ENCODE measurements at places on chromosomes 6 and 20.

- peaks cover 57% of the 10 kb centered on the region for H3K4me1 ChIP-seq
- H3K27me3 ChIP-seq = no peaks in the 10 kb centered on the region
- peak overlapping the region; percentile 90 for H3K27ac ChIP-seq
- DNase-seq = peak; percentile 90
- H3K36me3 ChIP-seq = peaks cover 11% of the 10 kb centered on the region
- peak overlapping the region; percentile 80 for H3K4me3 ChIP-seq
Observed at GRCh38 chr6:139372326-139373153, 1.9 kb downstream of the CITED2 start.

- peak within 1 kb of the TSS; percentile 98 for H3K27ac ChIP-seq
- no peaks in the 10 kb centered on the region for H3K27me3 ChIP-seq
- peak within 1 kb of the TSS; percentile 89 for H3K4me3 ChIP-seq
- H3K36me3 ChIP-seq = no peaks in the 10 kb centered on the region
Observed at GRCh38 chr6:19836799-19837510, at the start of gene ID4. ID4 (plus strand) TSS chr6:19837370; CDS start chr6:19837755, 385 bp downstream.

DNA sequence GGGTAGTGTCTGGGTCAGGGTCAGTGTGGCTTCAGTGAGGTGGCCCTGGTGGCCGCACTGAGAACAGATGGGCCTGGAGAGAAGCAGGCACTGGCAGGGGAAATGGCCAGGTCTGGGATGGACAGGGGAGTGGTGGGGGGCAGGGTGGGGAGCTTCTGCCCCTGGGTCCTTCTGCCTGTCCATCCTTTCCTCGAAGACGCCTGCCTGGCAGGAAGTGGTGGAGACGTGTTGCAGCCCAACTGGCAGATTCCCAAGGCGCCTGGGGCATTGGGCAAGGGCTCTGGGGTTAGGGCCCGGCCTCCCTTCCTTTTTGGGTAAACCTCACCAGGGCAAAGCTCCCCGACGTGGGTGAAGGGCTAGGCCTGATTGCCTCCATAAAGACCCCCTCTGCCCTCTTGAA lies 10.4 kb downstream of the SRC start:
- H3K4me3 ChIP-seq = no peak overlapping the region
- peaks cover 66% of the 10 kb centered on the region for H3K4me1 ChIP-seq
- H3K27me3 ChIP-seq = no peaks in the 10 kb centered on the region
- peak overlapping the region; percentile 55 for H3K27ac ChIP-seq
- no peak for DNase-seq

DNA sequence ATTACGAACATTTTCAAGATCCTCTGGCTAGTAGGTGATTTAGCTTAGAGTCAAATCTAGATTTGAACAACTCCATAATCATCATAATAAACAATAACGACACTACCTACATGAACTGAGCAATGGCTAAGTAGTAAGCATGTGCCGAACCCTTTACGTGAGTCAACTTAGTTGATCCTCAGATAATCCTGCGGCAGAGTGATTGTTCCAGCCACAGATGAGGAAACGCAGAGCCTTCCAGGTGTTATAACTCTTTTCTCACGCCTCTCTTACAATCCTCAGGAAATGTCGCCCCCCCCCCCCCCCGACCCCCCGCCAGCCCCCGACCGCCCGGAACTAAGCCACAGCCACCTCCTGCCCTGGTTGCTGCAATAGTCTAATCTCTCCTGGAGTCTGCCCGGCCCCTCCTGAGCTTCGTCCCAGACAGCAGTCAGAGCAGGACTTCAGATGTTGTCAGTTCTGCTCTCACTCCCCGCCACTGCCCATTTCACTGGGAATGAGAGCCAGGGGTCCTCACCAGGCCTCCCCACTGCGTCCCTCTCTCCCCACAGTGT lies 141.5 kb upstream of the AGPAT4 start:
- H3K36me3 ChIP-seq = no peaks in the 10 kb centered on the region
- peaks cover 13% of the 10 kb centered on the region for H3K4me1 ChIP-seq
- H3K27me3 ChIP-seq = no peaks in the 10 kb centered on the region
- H3K4me3 ChIP-seq = no peak overlapping the region
- DNase-seq = no peak

- H3K27me3 ChIP-seq = no peaks in the 10 kb centered on the region
- H3K27ac ChIP-seq = no peak overlapping the region
- DNase-seq = peak; percentile 64
- no peak overlapping the region for H3K4me3 ChIP-seq
Observed at GRCh38 chr6:11814106-11814505, 35.5 kb upstream of the ADTRP start.

GRCh38 chr20:23003881-23004460 lies 31.1 kb upstream of the SSTR4 start:
- no peaks in the 10 kb centered on the region for H3K27me3 ChIP-seq
- no peaks in the 10 kb centered on the region for H3K36me3 ChIP-seq
- no peak overlapping the region for H3K27ac ChIP-seq
- no peak for DNase-seq
- H3K4me3 ChIP-seq = no peak overlapping the region
- no peaks in the 10 kb centered on the region for H3K4me1 ChIP-seq

GRCh38 chr6:149752600-149753373 lies 3.2 kb downstream of the PCMT1 start:
- H3K4me1 ChIP-seq = peaks cover 14% of the 10 kb centered on the region
- no peak for DNase-seq
- no peak overlapping the region for H3K27ac ChIP-seq
- H3K27me3 ChIP-seq = no peaks in the 10 kb centered on the region
- H3K36me3 ChIP-seq = no peaks in the 10 kb centered on the region

GRCh38 chr6:139485742-139486475 lies 111.5 kb upstream of the CITED2 start:
- DNase-seq = no peak
- H3K27ac ChIP-seq = peak overlapping the region; percentile 19
- H3K4me1 ChIP-seq = peaks cover 15% of the 10 kb centered on the region

GRCh38 chr6:122548820-122549219 lies 61.4 kb upstream of the PKIB start:
- no peak overlapping the region for H3K4me3 ChIP-seq
- no peaks in the 10 kb centered on the region for H3K4me1 ChIP-seq
- DNase-seq = no peak
- no peaks in the 10 kb centered on the region for H3K27me3 ChIP-seq
- H3K36me3 ChIP-seq = no peaks in the 10 kb centered on the region
- H3K27ac ChIP-seq = no peak overlapping the region

- no peak overlapping the region for H3K27ac ChIP-seq
- peaks cover under 1% of the 10 kb centered on the region for H3K4me1 ChIP-seq
- H3K36me3 ChIP-seq = no peaks in the 10 kb centered on the region
Observed at GRCh38 chr6:126335210-126335609, 4.7 kb upstream of the CENPW start.

- no peaks in the 10 kb centered on the region for H3K4me1 ChIP-seq
- H3K36me3 ChIP-seq = no peaks in the 10 kb centered on the region
- DNase-seq = no peak
- H3K27ac ChIP-seq = no peak overlapping the region
- H3K4me3 ChIP-seq = no peak overlapping the region
Observed at GRCh38 chr6:5175635-5176034, 85.1 kb downstream of the LYRM4 start.

- H3K27me3 ChIP-seq = no peaks in the 10 kb centered on the region
- DNase-seq = no peak
- H3K27ac ChIP-seq = peak overlapping the region; percentile 91
- peaks cover 49% of the 10 kb centered on the region for H3K4me1 ChIP-seq
- H3K36me3 ChIP-seq = peaks cover 34% of the 10 kb centered on the region
- peak overlapping the region; percentile 100 for H3K4me3 ChIP-seq
Observed at GRCh38 chr20:62804021-62804626, 511 bp upstream of the OGFR start.

GRCh38 chr20:16613954-16614353 lies 40.7 kb upstream of the KIF16B start:
- H3K36me3 ChIP-seq = no peaks in the 10 kb centered on the region
- no peak overlapping the region for H3K27ac ChIP-seq
- H3K4me3 ChIP-seq = no peak overlapping the region
- no peaks in the 10 kb centered on the region for H3K27me3 ChIP-seq
- DNase-seq = no peak

- H3K36me3 ChIP-seq = no peaks in the 10 kb centered on the region
- no peaks in the 10 kb centered on the region for H3K4me1 ChIP-seq
- no peak for DNase-seq
Observed at GRCh38 chr6:114312931-114313330, 29.9 kb downstream of the HS3ST5 start.

GRCh38 chr6:7675353-7675945 lies 50.5 kb upstream of the BMP6 start:
- no peak overlapping the region for H3K4me3 ChIP-seq
- no peak overlapping the region for H3K27ac ChIP-seq
- H3K4me1 ChIP-seq = peaks cover 9% of the 10 kb centered on the region
- H3K27me3 ChIP-seq = peaks cover 37% of the 10 kb centered on the region

DNA sequence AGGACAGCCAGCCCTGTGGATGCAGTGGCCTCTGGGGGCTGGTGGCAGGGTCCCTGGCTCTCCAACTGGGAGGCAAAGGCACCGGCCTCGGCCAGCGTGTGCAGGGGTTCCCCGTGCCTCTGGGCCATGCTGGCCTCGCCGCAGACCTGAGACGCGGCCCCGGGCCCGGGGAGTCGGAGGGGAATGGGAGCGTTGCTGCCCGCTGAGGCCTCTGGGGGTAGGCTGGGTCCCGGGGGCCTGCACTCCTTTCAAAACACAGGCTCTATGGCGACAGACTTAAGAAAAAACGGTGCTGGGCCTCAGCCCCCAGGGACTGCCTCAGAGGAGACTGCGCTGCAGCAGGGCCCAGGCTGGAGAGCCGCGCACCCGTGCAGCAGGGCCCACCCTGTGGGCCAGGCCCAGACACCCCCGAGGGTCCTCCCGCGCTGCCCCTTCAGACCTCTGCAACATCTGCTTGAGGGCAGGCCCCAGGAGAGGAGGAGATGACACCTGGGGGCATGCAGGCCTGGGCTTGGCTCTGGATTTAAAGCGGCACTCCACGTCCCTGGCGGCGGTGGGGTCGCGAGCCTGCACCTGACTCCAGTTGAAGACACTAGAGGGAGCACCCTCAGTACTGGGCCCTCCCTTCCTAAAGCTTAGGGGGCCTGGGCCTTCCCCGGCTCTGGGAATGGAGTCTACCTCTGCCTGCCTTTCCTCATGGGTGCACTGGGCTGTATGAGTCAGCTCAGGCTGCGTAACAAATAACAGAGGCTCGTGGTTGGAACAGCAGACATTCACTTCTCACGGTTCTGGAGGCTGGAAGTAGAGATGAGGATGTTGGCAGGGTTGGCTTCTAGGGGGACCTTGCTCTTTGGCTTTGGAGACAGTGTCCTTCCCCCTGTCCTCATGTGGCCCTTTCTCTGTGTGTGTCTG lies 117.4 kb upstream of the RPS6KA2 start:
- peaks cover 17% of the 10 kb centered on the region for H3K4me1 ChIP-seq
- H3K27me3 ChIP-seq = no peaks in the 10 kb centered on the region
- H3K4me3 ChIP-seq = no peak overlapping the region
- DNase-seq = no peak

DNA sequence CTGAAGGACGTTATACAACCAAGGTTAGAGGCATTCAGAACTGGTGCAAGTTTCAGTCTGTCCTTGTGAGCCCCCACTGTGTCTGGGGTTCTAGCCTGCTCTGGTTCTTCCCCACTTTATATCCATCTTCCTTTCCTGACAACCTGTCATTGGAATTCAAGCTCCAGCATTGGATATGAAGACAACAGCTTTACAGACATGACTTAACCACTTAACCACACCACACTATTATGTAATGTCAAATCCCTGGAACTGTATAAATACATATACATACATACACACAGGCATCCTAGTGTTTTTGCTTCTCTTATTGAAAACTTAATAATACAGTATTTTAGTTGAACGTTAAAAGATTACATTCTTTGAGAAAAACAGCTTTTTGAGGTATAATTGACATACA lies 217.9 kb upstream of the SGK1 start:
- peaks cover 18% of the 10 kb centered on the region for H3K4me1 ChIP-seq
- H3K27me3 ChIP-seq = no peaks in the 10 kb centered on the region
- no peak overlapping the region for H3K27ac ChIP-seq
- no peak for DNase-seq
- no peak overlapping the region for H3K4me3 ChIP-seq
- no peaks in the 10 kb centered on the region for H3K36me3 ChIP-seq

DNA sequence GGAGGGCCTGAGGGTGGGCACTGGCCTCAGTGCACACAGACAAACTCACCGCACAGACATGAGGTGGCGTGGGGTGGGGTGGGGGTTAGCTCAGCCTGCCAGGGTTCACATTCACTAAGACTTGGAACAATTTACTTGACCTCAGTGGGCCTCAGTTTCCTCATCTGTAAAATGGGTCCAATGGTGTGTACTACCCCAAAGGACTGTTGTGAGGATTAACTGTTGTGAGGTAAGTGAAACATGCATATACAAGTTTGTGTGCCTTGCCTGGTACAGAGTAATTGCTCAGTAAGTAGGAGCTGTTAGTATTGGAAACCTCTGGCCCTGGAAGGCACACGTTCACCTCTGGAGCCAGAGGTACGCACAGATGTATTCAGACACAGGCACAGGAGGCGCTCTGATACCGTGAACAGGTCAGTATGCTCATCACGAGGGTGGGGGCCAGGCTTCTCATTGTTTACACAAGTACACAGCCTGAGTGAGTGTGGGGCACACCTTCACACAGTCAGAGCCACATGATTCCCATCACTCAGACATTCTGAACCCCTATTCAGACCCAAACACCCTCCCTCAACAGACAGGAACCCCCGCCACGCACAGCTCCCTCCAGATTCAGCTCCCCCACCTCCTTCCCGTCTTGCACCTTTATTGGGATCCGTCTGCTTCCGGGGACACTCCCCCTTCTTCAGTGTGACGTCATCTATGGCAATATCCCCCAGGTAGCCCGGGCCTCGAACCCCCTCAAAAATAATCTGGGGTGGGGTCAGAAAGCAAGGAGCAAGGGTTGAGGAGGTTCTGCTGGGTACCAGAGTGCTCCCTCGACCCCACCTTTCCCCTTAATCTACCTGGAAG lies 59.9 kb downstream of the MDGA1 start:
- no peaks in the 10 kb centered on the region for H3K27me3 ChIP-seq
- no peak overlapping the region for H3K4me3 ChIP-seq
- no peaks in the 10 kb centered on the region for H3K36me3 ChIP-seq
- no peak for DNase-seq
- no peaks in the 10 kb centered on the region for H3K4me1 ChIP-seq

DNA sequence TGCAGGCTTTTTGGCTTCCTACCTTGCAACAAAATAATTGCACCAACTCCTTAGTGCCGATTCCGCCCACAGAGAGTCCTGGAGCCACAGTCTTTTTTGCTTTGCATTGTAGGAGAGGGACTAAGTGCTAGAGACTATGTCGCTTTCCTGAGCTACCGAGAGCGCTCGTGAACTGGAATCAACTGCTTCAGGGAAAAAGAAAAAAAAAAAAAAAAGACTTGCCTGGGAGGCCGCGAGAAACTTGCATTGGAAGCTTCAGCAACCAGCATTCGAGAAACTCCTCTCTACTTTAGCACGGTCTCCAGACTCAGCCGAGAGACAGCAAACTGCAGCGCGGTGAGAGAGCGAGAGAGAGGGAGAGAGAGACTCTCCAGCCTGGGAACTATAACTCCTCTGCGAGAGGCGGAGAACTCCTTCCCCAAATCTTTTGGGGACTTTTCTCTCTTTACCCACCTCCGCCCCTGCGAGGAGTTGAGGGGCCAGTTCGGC lies 420 bp downstream of the SOX4 start:
- H3K27me3 ChIP-seq = no peaks in the 10 kb centered on the region
- H3K4me1 ChIP-seq = peaks cover 27% of the 10 kb centered on the region
- DNase-seq = no peak
- peak overlapping the region; percentile 94 for H3K27ac ChIP-seq
- no peaks in the 10 kb centered on the region for H3K36me3 ChIP-seq

GRCh38 chr6:168270274-168271172 lies 49.1 kb downstream of the DACT2 start:
- no peak for DNase-seq
- H3K27me3 ChIP-seq = no peaks in the 10 kb centered on the region
- H3K36me3 ChIP-seq = no peaks in the 10 kb centered on the region
- no peak overlapping the region for H3K27ac ChIP-seq

All from esophagus muscularis mucosa (tissue), 4 donors.